ENCODE measurements at places on chromosomes 1 and 21. TPM values are rescaled to one million over a fixed set of nuclear protein-coding genes. Genes with fewer than 3 reads are reported as not detected.

FAM72C gene
- 0.23 TPM for polyA plus RNA-seq

NLRP3 gene
- 0.50 TPM for polyA plus RNA-seq

UBXN11 gene
- 3.6 TPM for polyA plus RNA-seq

ZNF683 gene
- 0.15 TPM for polyA plus RNA-seq

MPL gene
- polyA plus RNA-seq = 0.63 TPM

SPRR2A gene
- polyA plus RNA-seq = 0.21 TPM

BLACAT1 gene
- 0.30 TPM for polyA plus RNA-seq

PODN gene
- 203 TPM for polyA plus RNA-seq

SLAMF6 gene
- polyA plus RNA-seq = 0.24 TPM

AMY1A gene
- polyA plus RNA-seq = not detected

NCAM2 gene
- polyA plus RNA-seq = 0.35 TPM

GRCh38 chr1:177902266-177902665, 67.6 kb downstream of the SEC16B start:
- no peak for DNase-seq

DNA sequence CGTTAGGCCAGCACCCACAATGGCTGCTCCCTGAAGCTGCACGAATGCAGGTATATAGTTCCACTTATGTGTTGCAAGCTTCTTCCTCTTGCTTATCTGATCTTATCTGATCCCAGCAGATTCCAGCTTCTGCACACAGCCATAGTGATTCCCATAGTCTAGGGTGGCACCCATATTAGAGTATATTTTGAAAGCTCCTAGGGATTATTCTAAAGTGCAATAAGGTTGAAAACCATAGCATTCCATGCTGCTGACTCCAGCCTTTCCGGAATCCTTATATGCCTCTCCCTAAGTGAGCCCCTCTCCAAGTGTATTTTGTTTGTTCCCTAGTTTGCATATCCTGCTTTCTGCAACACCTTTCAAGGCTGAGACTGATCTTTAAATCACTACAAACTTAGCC, 432.0 kb downstream of the SETD4 start:
- no peak for DNase-seq

DNA sequence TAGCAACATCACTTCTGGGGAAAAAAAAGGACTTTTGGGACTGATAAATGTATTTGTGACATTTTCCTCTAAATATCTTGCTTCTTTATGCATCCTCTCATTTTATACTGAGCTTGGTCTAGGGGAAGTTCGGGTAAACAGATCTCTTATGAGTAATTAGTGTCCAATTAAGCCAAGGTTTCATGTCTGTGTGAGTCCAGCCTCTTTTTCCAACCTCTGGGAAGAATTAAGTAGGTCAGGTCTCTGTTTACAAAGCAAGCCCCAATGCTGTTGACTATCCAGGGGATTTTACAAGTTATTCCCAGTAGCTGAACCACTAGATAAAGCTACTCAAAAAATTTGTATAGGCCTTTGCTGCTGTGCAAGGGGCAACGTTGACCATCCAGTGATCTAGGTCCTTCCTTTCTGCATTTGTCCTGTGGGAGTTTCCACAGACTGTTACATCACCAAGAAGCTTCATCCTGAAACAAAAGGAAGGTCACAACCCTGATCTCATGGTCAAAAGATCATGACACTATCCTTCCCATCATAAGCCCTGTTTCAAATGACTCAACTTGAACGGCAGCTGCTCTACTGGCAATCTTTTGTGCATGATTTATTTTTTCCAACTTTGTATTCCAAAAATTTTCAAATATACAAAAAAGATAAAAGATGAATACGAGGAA, 74.3 kb downstream of the ETS2 start:
- DNase-seq = no peak

DNA sequence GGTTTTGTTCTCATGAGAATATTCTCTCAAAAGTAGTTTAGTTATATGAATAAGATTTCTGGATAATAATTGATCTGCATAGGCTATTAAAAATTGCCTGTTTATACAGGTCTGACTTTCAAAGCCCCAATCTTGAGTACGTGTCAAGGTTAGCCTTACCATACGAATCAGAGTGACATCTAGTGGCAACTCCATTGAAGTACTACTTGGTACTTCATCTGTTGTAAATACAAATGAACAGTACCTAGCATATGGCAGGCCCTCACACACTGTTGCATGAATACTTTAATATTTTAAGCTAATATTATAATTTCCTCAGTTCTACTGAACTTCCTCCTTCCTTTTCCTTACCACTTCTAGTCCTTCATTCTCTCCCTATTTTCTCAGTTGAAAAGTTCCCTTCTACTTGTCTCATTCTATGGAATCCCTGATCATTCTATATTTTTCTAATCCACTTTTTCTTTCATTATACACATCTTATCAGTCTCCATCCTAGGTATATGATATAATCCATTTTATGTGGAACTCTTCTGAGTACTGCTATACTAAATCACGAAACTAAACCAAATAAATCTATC, 101.2 kb downstream of the AKT3 start:
- DNase-seq = no peak

GRCh38 chr1:77538956-77539518, 143.4 kb downstream of the ZZZ3 start:
- no peak for DNase-seq

DNA sequence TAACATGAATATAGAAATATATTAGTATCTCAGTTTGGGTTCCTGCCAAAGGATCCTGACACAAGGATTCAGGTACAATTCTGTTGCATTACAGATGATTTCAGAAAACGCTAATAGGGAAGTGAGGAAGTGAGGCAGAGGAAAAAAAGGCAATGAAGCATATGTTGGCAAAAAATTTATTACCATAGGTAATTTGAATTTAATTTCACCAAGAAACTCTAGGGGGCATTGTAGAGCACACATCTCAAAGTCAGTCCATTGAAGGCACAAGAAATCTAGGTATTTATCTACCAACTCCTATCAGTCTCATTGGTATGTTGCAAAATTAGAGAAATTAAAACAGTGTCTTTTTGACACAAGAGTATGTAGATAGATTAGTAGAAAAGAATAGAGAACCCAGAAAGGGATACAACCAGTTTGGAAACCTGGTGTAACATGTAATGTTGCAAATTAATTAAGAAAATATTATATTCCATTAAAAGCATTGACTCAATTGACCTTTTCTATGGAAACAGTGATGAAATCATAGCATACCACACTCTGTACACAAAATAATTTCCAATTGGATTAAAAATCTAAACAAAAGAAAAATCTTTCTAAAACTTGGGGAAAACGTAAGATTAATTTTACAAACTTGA, 104.9 kb upstream of the SNX7 start:
- no peak for DNase-seq

DNA sequence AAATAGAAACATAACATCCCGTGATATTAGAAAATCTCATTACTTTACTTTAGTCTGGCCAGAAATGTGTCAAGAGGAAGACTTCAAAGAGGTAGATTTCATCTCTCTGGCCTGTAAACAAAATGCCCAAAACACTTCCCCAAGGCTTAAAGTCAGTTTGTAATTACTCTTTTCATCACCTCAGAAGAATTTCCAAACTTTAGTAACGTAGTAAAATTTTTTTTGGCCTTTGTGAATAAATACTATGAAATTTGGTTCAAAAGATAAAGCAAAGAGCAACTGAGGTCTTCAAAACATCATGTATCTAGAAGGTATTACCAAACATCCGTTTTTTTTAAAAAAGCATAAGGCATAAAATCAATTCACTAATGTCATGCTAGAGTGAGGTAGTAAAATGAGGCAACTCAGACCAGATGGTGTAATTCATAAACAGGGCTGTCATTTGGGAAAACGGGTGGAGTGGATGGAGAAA, 51.4 kb downstream of the LEPR start:
- DNase-seq = no peak

DNA sequence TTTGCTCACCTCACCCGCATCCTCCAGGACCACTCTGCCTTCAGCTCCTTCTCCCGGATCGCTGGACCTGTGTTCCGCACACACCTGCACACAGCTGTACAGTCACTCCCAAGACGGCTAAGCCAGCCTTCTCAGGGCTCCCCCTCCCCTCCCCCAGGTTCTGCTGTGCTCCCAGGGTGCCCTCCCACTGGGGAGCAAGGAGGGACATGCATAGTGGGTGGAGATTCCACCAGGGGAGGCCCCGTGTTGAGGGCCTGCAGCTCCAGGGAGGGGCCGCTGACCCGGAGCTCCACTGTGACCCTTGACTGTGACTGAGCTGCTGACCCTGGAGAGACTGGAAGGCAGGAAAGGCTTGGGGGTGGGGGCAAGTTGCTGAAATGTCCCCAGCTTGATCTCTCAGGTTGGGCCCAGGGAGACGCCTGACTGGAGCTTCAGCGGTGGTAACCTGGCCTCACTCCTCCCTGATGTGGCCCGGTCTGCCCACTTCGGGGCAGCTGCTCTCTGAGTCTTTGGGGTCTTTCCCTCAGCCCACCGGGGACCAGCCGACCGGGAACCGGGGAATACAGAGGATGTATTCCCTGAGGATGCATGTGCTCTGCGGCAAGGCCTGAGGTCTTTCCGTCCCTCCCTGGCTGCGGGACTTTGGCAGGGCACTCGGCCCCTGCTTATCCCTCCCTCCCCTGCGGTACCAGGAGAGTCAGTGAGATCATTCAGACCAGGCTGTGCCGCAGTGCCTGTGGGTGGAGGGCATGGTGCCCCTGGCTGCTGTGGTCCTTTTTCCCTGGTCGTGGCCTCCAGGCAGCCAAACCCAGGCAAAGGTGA, 28.6 kb upstream of the PLCH2 start:
- no peak for DNase-seq

GRCh38 chr21:32021319-32021994, 148.6 kb downstream of the HUNK start:
- DNase-seq = no peak

DNA sequence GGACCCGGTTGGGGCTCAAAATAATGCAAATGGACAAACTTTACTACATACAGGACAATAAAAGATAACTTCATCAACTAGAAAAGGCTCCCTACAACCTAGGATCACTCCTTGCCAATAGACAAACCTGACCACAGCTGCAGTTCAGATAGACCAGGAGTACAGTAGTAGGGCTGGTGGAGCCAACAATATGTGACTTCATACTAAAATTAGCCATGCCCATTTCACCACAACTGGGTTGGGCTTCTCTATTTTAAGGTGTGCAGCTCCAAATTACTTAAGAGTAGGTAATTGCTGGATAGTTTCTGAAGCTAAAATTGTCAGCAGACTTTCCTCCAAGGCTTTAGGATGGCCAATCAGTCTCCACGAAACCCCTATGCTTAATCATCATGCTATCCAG, 3.9 kb downstream of the DENND1B start:
- no peak for DNase-seq

DNA sequence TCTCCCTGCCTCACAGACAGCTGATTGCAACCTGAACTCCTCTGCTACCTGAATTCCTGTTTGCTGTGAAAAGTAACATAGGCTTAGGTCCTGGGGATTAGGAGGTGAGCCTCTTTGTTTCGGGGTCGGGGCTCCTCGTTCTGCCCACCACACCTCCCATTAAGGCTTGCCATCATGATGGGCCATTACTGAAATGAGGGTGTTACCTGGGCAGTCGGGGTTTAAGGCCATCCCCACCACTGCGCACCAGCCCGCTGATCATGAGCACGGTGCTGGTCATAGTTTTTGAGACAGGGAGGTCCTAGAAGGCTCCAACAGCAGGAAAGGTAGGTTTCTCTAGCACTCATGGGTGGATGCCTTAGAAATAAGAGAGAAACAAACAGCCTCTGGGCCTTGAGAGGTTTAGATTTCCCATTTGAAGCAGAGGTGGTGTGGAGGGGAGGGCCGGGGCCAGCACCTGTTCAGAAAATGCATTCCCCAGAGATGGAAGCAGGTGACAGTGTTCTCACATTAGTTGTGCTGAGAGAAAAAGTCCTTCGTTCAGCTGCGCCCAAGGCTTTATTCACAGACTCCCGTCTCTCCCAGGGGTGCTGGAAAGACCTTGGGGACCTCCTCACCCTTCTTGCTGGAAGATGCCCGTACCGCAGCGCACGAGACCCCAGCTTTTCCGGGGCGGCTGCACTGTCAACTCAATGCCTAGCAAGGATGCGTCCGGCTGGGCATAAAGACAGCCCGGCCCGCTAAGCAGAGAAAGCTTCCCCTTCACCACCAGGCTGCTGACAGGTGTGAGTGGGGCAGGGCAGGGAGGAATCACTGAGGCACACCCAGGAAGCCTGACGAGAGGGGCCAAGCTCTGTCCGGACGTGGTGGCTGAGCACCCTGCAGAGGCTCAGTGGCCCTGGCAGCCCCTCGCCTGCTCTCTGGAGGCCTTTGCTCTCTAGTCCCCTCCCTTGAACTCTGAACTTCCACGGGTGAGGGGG, 125.5 kb downstream of the PGBD5 start:
- no peak for DNase-seq

DNA sequence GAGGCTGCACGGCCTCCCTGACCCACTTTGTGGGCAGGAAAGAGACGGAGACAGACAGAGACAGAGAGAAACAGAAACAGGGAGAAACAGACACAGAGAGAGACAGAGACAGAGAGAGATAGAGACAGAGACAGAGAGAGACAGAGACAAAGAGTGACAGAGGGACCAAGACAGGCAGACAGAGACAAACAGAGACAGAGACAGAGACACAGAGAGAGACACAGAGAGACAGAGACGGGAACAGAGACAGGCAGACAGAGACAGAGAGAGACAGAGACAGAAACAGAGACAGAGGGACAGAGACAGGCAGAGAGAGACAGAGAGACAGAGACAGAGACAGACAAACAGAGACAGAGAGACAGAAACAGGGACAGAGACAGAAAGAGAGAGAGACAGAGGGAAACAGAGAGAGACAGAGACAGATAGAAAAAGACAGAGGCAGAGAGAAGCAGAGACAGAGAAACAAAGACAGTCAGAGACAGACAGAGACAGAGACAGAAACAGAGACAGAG, 3.1 kb downstream of the COL6A1 start:
- no peak for DNase-seq

DNA sequence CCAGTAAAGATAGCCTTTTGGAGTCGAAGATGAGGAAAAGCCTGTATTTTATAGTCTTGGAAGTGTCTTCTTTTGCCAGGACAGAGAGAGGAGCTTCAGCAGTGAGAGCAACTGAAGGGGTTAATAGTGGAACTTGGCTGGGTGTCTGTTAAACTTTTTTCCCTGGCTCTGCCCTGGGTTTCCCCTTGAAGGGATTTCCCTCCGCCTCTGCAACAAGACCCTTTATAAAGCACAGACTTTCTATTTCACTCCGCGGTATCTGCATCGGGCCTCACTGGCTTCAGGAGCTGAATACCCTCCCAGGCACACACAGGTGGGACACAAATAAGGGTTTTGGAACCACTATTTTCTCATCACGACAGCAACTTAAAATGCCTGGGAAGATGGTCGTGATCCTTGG, at the start of gene VCAM1:
VCAM1 (plus strand) TSS at position 253 of the 400 bp plus-strand sequence; CDS start at position 372, 119 bp downstream.
- peak; percentile 20 for DNase-seq

GRCh38 chr21:29326914-29327554, 28.3 kb downstream of the BACH1 start:
- DNase-seq = no peak

DNA sequence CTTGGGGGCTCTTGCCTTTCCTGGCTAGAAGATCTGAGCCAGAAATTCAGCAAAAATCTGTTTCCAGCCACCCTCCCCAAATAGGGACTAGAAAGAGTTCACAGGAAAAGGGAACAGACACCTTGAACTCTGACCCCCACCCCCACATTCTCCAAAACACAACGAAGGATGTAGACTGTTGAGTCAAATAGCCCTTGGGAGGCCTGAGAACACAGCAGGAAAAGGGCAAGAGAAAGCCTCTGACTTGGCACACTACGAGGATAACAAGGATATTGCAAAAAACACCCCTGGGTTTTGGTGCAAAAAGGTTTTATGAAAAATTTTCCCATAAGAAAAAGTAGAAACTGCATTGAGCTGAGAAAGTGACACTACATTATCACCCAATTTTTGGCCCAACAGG, 1.9 kb upstream of the YRDC start:
- no peak for DNase-seq

- DNase-seq = no peak
These were observed 722.6 kb downstream of the LRRIQ3 start for GRCh38 chr1:73475316-73475870.
